Retinal pigment epithelial cell (primary cell): ENCODE measurements at places on chromosomes 4 and X.

DNA sequence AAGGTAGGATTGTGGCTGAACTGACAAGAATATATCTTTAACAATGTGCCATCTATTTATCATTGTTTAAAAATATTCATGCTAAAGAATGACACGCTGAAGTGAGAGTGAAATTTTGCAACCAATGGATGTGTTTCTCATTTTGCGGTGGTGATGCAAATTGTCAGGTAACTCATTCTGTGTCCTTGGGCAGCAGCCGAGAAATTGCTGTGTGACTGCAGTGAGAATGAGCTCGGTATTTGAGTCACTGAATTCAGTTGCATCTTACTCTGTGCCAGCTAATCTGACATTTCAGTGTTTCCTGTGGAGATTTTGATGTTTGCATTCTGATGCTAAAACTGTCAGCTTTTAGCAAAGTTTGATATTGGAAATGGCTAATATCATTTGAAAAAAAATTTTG is 28.1 kb downstream of the MCUB start:
- DNase-seq, result no peak

DNA sequence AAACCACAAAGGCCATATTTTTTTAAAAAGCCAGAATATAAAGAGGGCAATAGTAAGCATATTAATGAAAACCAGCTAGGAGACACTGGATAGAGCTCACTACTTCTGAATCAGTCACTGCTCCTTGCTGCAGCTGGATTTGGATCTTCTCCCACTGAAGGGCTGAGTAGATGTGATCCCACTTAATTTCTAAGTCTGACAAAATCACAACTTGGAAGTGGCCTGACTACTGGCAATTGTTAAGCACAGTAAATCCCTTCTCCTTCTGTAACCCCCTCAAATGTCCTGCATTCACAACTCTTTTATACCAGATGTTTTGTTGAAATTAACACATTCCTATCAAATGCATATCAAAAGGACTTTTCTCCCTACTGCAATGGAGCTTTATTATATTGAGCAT is 72.9 kb downstream of the AMMECR1 start:
- DNase-seq, result no peak

- DNase-seq, result no peak
These were observed 26.9 kb downstream of the ASB9 start for GRCh38 chrX:15242899-15243555.

- DNase-seq, result no peak
These were observed 496.6 kb downstream of the STIM2 start for GRCh38 chr4:27357283-27357682.

DNA sequence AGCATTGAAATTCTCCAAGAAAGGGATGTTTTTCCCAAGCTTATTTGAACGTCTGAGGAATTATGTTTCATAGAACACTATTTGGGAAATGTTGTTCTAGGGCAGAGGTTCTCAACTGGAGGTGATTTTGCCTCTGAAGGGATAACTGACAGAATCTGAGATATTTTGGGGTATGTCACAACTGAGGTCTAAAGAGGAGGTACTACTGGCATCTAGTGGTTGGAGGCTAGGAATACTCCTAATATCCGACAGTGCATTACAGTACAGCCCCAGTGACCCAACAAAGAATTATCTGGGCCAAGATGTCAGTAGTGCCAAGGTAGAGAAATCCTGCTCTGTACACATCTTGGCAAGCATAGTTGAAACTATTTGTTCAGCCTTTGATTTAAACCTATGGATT is 6.4 kb downstream of the HSPA4L start:
- no peak for DNase-seq

DNA sequence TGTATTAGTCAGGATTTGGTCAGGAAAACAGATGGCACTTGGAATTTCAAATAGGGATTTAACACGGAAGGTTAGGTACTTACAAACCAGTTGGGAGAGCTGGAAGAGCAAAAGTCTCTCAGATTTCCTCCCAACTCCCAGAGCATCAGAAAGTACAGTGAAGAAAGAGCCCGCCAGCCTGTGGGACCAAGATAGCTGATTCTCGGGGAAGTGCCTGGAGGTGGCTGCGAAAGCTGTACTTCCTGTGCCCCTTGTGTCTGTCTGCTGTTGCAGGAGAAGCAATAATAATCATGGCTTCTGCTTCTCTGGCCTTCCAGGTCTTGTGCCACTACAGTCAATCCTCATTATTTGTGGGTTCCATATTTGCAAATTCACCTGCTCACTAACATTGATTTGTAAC is 221.0 kb upstream of the BCOR start:
- DNase-seq, result no peak

DNA sequence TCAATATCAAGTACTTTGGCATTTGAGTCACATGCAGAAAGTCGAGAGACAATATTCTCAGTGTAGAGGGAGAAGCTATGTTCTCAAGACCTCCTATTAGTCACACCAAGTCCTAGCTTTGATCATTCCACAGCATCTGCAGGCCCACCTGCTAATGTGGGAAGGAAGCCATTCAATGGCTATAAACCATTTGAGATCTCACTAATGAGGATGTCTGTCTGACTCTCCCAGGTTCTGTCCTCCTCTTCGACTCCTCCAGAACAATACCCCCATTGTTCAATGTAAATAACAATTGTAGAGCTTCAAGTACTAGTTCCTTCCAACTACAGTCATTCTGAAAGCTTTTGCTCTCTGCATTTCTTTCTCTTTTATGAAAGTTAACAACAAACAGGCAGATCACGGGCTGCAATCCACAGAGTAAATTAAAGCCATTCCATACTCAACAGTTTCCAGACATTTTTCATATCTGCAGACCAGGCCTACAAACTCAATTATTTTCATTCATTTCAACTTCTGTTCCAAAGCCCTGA is 140.2 kb upstream of the EDNRA start:
- no peak for DNase-seq

- DNase-seq, result no peak
These were observed 268.8 kb downstream of the BCOR start for GRCh38 chrX:39828971-39829370.

DNA sequence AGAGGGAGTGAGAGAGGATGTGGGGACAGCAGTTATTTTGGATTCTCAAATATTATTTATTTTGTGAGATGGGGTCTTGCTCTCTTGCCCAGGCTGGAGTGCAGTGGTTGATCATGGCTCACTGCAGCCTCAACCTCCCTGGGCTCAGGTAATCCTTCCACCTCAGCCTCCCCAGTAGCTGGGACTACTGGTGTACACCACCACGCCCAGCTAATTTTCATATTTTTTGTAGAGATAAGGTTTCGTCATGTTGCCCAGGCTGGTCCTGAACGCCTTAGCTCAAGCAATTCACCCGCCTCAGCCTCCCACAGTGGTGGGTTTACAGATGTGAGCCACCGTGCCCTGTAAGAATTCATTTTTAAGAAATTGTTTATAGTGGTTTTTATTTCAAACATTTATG is 61.2 kb downstream of the FHDC1 start:
- DNase-seq, result no peak

DNA sequence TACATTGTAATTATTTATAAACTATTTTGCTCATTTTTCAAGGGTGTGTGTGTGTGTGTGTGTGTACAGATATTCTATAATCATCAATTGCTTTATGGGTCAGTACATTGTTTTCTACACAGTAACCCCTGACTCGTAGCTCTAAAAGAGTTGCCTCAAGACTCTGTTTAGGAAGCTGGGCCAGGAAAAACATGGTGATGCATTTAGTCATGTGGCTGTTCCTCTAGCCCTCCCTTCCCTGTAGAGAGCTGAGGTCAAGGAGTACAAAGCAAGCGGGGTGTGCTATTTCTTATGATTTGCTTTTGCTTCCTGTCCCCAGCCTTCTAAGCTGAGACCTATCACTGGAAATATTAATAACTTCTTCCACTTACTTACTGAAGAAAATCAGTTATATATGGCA is 34.8 kb upstream of the SPANXD start:
- no peak for DNase-seq

- DNase-seq, result no peak
These were observed 162.9 kb upstream of the PGRMC2 start for GRCh38 chr4:128450326-128451120.

- DNase-seq, result no peak
These were observed 232.5 kb upstream of the POF1B start for GRCh38 chrX:85611926-85612325.

DNA sequence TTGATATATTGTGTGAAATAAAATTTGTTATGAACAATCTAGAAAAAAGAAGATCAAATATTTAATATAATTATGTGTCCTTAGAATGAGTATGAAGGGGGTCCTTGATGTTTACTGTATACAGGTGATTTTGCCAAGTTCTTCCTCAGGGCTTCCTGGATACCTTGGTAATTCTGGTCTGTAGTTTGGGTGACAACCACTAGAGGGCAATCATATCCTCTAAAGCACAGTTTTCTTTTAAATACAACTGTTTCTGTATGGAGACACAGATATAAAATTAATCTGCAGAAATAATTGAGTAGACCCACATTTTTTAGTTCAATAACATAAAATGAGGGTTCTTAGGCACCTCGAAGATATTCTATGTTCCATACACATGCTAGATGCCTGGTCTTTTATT is 157.7 kb downstream of the SPANXN1 start:
- no peak for DNase-seq

DNA sequence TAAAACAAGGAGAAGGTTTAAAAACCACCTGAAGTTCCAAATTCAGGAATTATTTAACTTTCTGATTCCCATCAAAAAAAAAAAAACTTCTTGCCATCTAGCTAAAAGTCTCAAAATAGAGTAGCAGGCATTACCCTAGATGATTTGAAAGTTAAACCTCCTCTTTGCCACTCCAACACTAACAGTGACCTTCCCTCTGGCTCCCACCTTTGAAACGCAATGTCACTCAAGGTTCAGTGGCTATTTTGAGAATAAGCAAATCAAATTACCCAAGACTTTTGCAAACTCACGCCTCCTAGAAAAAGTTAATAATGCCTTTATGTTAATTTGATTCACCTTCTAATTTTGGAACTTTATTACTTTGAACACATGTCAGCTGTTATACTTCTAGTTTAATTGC is 103.2 kb downstream of the ARHGAP6 start:
- DNase-seq, result no peak
